ENCODE measurements at places on chromosomes 13 and 19.

DNA sequence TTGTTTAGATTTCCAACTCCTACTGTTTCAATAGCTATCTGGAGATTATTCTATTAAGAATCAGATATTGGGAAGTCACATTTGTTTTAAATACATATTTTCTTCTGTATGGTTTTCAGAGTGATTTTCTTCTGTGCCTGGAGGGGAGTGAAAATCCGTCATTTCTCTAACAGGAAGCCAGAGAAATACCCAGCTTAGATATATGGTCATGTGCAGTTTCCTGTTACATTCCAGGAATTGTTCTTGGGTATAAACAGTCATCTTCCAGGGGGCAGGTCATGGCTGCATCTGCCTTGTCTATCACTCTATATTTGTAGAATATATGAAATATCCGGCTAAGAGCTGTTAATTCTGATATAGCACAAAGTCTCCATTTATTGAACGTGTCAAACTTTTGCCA, 77.5 kb upstream of the MIR17HG start:
- DNase-seq: no peak

GRCh38 chr19:29511768-29512167, 14.0 kb upstream of the VSTM2B start:
- DNase-seq: no peak

- DNase-seq: no peak
Observed at GRCh38 chr19:3039641-3040077, 10.6 kb upstream of the TLE2 start.

DNA sequence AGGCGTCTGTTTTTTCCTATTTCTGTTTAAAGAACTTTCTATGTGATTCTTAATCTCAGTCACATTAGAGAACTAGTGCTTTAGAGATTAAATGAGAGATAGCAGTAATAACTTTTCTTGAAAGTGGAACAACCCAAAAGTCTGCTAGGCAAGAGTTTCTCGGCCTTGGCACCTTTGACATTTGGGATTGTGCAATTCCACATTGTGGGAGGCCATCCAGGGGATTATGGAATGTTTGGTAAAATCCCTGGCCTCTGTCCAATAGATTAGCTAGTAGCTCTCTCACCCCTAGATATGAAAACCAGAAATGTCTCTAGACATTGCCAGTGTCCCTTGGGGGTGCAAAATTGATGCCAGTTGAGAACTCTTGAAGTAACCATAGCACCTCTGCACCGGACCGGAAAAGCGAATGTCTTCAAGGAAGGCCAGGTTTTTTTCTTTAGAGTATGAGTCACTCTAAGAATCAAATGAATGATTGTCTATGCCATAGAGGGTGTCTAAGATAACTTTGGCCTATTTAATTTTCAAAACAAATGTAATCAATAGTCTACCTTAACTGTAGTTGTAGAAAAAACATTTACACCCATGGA, 45.0 kb upstream of the IL17D start:
- DNase-seq: no peak

DNA sequence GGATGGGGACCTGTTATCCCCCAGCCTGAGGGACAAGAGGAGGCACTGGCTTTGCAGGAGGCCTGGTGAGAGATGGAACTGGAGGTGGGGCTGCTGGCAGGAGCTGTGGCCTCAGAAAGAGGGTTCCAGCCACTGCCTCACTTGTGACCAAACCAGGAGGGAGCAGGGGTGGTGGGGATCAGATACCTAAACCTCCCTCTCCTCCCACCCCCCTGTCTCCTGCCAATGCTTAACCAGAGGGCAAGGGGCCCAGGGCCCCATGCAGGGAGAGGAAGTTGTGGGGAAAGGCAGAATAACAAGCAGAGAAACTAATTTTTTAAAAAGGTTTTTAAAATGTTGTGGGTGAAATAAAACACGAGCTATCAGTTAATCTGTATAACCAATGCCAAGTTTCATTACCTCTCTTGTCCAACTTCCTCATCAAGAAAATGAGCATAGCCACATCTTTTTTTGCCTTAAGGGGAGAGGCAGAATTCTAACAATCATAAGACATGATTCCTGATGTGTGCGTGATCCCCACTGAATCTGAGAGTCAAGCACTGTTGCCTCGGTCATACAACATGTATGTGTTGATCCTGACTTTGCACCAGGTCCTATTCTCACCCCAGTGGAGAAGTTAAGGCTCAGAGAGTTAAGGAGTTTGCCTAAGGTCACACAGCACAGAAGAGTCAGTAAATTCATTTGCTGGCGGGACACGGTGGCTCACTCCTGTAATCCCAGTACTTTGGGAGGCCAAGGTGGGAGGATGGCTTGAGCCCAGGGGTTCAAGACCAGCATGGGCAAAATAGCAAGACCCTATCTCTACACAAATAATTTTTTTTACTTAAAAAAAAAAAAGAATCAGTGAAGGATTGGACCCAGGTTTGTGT, 12.9 kb downstream of the FXYD5 start:
- no peak for DNase-seq

GRCh38 chr13:101695870-101696516, 243.5 kb downstream of the ITGBL1 start:
- DNase-seq: no peak

- DNase-seq: no peak
Observed at GRCh38 chr19:42178791-42179674, 38.4 kb downstream of the DEDD2 start.

GRCh38 chr13:40160618-40161350, 505.3 kb downstream of the COG6 start:
- DNase-seq: no peak

DNA sequence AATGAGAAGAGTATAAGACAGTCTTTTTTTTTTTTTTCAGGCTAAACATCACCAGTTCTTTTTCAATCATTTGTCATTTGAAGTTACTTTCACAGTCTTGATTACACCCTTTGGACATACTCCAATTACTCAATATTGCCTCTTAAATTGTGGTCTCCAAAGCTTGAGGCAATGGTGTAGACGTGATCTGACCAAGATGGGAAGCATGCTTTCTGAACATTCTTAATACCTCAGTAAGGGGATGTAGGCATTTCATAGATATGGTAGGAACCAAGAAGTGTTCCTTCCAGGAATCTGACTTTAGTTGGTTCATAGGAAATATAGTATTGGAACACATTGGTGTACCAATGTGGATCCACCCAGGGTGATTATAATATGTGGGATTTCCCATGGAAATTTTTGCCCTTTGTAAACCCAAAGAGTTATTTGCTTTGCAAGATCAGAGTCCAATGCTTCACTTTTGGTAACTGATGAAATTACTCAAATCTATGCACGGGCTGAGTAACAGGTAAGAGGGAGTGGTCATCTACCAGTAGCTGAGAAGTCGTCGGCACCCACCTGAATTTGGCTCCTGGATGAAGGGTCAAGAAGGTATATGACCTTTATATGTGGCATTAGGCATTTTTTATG, 62.2 kb downstream of the ERCC5 start:
- DNase-seq: no peak

DNA sequence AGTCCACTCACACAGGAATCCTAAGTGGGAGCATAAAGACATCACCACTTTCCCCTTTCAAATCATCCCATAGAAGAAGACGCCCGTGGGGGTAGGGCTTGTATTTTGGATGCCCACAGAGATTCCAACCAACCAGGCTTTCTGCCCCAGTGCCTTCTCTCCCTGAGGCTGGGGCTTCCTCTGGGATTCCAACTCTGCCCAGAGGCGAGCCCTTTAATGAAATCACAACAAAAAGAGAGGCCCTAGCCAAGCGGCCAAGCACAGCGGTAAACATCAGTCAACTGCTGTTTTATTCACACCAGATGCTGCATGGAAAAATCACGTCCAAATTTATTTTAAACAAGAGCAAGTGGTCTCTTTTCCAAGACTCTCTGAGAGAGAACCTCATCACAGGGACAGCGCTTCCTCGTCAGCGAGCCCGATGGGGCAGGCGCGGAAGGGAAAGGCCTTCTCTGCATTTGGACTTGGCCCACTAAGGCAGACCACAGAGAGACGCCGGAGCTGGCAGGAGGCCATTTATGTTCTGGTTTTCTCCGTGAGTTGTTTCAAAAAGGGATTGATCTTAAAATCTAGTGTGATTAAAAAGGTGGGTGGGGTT, 31.5 kb downstream of the ADPRHL1 start:
- no peak for DNase-seq

GRCh38 chr13:31191748-31192147, 8.0 kb upstream of the B3GLCT start:
- no peak for DNase-seq

DNA sequence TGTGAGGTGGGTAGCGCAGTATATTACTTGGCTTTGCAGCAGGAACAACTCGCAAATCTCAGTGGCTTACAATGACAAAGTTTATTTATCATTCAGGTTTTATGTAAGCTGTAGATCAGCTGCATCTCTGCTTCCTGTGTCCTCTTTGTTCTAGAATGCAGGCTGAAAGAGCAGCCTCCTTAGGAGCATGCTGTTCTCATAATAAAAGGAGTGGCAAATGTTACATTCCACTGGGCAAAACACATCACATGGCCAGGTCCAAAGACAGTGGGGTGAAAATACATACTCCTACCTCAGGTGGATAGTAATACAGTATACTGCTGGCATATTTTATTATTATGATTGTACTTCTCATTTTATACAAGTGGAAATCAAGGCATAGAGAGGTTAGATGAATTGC, 1.2 kb upstream of the CSNK1A1L start:
- no peak for DNase-seq

DNA sequence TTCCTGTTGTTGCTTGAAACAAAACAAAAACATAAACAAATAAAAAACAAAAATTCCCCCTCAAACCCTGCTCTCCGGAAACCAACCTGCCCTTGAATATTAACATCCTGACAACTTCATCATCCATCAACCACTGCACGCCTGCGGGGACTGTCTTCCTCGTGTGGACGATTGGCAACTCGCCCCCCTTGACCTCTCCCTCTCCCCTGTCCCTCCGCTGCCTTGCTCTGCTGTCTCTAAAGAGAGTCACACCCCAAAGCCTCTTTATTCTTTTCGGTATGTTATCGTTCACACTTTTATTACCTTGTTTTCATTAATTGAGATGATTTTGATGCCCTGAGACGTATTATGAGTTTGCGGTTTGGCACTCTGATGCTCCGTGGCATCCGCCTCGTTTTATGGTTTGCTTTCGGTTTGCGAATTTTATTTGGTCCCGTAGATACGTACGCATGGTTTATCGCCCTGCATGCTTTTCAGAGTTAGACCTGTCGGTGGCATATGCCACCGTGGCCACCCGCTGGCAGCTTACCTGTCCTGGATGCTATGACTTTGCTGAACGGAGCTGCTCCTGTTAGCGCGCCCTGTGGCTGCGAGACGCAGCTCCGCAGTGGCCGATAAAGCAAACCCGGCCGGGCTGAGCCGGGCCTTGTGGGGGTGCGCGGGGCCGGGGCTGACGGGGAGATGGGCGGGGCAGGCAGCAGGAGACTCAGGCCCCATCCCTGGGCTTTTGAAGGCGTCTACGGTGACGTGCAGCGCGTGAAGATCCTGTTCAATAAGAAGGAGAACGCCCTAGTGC, 10.6 kb downstream of the PTBP1 start:
- DNase-seq: no peak

DNA sequence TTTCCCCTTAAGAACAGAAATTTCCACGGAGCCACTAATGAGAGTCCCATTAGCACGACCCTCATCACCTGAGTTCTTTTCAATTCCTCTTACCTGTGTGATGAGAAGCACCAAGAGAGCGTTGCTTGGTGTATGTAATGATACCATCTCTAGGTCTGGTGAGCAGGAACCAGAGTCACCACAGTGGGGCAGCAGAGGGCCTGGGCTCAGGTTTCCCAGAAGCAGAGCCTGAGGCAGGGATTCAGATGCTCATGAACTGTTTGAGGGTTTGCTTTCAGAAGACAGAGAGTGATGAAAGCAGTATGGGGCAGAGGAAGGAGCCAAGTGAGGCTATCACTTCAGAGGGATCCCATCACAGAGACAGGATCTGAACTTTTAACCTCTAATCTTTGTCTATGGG, 3.1 kb upstream of the PTPRH start:
- DNase-seq: no peak

DNA sequence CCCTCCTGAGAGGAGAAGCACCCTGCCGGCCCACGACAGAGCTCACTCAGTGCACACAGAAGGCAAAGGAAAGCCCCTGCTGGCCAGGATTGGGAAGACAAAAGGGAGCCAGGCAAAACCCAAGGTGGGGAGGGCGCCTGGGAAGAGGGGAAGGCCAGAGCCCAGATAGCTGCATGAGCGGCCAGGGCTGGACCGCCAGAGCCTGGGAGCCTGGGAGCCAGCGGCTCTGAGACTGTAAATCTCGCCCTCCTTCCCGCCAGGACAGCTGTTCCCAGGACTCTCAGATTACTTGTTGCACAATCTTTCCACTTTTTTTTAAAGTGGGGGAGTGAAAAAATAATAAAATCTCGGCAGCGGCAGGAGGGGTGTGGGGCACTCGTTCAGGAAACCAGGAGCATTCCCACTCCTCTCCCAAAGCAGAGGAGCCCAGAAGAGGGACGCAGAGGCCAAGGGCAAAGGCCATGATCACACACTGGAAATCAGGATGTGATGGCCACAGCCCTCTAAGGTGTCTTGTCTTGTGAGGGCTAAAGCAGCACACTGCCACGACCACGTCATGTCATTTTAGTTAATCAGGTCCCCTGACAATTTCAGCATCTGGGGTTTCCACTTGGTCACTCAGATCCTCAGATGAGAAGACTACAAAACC, 19.6 kb upstream of the EPHX3 start:
- DNase-seq: peak; percentile 67

- no peak for DNase-seq
Observed at GRCh38 chr19:39448271-39448670, 2.9 kb downstream of the SUPT5H start.

GRCh38 chr19:7832781-7833180, 2.8 kb downstream of the EVI5L start:
- DNase-seq: no peak

DNA sequence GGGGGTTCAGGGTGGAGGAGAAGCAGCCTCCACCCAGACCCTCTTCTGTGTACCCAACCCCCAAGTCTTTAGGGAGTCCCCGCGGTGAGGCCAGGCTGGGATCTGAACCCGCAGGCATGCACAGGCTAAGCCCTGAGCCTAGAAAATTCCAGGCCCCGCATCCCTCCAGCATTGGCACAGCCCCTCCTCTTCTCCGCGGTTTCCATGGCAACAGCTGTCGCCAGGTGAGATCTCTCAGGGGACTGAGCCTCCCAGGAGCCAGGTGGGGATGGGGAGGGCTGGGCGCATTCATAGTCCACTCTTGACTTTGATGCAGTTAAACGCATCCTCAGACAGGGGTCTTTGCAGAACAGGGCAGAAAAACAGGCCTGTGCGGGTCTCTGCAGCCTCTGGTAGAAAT, 48.3 kb upstream of the USP29 start:
- no peak for DNase-seq

GRCh38 chr13:98794498-98794897, 42.0 kb upstream of the SLC15A1 start:
- DNase-seq: no peak

GRCh38 chr19:42316223-42317211, 3.4 kb downstream of the TMEM145 start:
- no peak for DNase-seq

- DNase-seq: no peak
Observed at GRCh38 chr19:16532440-16533234, 9.6 kb downstream of the CHERP start.

GRCh38 chr19:45564131-45564780, 20.3 kb downstream of the OPA3 start:
- DNase-seq: no peak

GRCh38 chr13:110405597-110406450, 98.7 kb downstream of the COL4A2 start:
- no peak for DNase-seq

- DNase-seq: no peak
Observed at GRCh38 chr13:33958964-33959363, 141.0 kb downstream of the RFC3 start.

- DNase-seq: no peak
Observed at GRCh38 chr13:38417727-38418126, 68.1 kb downstream of the UFM1 start.

- no peak for DNase-seq
Observed at GRCh38 chr13:32851083-32852069, 164.8 kb upstream of the KL start.

Data from non-pigmented ciliary epithelial cell (primary cell).